Stimulated activated CD4-positive, alpha-beta T cell treated with anti-CD3 and anti-CD28 coated beads, Interleukin-12 subunit alpha, Interleukin-12 subunit beta, amount 100 ng/mL, for 4 hours (primary cell): ENCODE measurements at places on chromosomes 6 and 20.

DNA sequence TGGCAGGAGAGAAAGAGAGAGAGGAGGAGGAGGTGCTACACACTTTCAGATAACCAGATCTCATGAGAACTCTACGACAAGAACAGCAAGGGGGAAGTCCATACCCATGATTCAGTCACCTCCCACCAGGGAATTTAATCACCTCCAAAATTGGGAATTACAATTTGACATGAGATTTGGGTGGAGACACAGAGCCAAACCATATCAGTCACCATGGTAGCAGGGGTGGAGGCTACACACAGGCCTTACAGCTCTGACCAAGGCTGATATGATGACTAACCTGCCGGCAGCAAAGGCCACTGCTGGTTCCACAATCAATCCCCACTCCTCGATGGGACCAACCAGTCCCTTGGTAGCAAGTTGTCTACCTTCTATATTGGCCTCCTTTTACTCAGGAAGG lies 13.6 kb upstream of the RBM24 start:
- DNase-seq = no peak

- DNase-seq = no peak
These were observed 14.7 kb upstream of the ALDH8A1 start for GRCh38 chr6:134964451-134965203.

DNA sequence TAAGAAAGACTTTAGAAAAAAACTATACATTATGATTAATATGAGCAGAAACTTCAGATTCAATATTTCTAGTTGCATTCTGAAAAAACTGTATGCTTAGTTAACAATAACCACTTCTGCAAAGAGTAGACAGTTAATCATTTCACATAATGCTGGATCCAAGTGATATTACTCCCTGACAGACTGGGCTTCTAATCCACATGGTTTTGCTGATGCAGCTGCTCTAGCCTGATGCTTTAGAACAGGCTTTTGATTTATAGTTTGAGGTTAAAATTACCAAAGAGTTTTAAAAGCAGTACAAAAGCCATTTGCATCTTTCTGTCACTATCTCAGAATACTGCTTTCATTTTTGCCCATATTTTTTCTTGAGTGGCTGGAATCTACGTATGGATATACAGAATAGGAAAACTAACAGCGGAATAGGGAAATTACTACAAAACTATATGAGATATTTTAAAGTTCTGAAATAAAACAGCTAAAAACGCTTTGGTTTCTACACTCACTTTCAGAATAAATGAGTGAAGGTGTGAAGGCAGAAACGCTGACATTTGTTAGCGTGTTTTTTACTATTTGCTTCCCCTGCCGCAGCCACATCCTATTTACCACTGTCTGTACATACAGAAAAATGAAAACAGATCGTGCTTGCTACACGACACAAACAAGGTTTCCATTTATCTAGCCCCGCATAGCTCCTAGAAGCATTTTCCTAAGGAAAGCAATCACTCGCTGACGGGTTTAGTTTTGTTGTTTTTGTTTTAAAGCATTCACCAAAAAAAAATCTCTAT lies 61.7 kb downstream of the METTL24 start:
- DNase-seq = no peak

DNA sequence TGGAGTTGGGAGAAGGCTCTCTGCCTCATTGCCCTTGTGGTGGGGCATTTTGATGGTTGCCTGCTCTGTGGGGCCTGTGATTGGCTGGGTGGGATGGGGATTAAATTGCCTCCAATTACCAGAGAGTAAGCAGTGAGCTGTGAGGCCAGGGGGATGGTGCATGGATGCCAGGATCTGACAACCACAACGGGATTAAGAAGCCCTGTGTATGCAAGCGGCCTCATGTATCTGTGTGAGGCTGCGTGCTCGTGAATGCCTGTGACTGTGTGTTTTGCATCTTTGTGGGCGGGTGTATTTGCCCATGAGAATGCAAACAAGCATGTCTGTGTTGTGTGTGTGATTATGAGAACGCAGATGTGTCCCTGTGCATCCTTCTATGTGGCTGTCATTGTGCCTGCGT lies 46.1 kb downstream of the CD40 start:
- no peak for DNase-seq

GRCh38 chr6:13417431-13417830 lies 70.0 kb downstream of the GFOD1 start:
- DNase-seq = no peak

DNA sequence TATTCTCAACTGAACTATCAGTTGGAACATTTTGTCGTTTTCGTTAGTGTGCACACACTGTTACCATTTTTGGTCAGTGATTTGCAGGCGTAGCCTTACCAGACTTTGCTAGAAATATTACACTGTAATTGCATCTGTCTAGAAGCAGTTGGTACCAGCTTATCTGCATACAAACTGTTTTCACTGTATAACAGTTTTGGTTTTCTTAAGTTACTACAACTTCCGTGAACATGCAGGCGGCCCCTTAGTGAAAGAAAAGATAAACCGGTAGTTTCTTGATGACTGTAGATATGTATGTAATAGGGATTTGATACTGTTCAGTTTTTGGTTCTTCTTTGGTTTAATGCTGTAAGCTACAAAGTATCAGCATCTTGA lies 1.3 kb downstream of the DSTN start:
- no peak for DNase-seq

- no peak for DNase-seq
These were observed 19.0 kb downstream of the MCM8 start for GRCh38 chr20:5969348-5969935.

GRCh38 chr20:61806995-61807394 lies 258.7 kb downstream of the TAF4 start:
- DNase-seq = no peak

GRCh38 chr6:73675466-73676098 lies 20.4 kb upstream of the CD109 start:
- peak; percentile 66 for DNase-seq

DNA sequence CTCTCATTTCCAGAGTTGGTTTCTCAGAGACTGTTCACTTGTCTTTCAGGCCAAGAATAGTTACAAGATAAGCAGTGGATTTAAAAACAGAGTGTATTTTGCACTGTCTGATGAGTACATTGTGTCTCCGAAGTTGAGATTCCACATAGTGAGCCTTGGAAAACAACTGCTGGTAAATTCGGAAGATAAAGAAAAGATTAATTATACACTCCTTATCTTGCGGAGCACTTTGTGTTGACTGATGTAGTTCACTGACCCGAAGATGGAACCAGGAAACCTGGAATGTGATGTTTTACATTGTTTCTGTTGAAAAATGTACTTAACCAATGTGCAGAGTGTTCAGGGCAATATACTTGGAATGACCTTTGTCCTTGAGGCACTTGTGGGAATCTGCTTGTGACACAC lies 51.0 kb downstream of the ANKS1A start:
- DNase-seq = no peak

DNA sequence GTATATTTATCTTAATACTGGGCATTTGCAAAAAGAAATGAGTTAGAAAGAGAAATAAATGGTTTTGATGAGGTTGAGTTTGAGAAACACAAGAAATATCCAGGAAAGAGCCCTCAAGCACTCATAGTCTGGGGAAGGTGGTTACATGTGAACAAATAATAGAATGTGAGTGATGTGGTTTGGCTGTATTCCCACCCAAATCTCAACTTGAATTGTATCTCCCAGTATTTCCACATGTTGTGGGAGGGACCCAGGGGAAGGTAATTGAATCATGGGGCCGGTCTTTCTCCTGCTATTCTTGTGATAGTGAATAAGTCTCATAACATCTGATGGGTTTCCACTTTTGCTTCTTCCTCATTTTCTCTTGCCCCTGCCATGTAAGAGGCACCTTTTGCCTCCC lies 334.1 kb downstream of the COL12A1 start:
- DNase-seq = no peak

DNA sequence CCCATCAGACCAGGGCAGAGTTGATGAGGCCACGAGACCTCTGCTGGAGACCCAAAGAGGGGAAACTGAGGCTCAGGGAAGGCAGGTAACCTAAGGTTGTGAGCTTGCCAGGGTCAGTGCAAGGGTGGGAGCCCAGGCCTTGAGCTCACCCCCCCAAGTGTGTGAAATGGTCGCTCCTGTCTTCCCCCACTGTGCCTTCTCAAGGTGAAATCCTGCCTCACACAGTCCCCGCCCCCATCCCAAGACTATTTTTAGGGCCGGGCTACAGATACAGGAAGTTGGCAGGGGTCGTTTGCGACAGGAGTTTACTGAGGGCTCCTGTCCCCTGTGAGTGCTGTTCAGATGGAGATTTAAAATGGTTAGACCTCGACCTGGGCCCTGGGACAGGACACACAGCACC lies 18.7 kb upstream of the GATA5 start:
- DNase-seq = no peak

DNA sequence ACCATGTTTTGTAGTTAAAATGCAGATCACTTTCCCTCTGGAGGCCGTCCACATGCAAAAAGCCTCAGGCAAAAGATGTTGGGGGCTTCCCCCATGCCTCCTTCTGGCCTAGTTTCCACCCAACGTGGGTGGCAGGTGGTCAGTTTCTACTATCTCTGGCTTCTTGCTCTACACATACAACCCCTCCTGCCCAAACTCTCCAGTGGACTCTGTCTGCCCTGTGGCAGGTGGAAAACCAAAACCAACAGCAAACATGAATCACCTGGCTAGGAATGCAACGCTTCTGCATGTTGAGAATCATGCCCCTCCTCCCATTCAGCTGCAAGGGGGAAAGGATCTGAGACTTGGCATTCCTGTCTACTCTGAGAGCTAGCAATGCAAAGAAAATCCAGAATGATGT lies 94.8 kb downstream of the MBOAT1 start:
- no peak for DNase-seq

DNA sequence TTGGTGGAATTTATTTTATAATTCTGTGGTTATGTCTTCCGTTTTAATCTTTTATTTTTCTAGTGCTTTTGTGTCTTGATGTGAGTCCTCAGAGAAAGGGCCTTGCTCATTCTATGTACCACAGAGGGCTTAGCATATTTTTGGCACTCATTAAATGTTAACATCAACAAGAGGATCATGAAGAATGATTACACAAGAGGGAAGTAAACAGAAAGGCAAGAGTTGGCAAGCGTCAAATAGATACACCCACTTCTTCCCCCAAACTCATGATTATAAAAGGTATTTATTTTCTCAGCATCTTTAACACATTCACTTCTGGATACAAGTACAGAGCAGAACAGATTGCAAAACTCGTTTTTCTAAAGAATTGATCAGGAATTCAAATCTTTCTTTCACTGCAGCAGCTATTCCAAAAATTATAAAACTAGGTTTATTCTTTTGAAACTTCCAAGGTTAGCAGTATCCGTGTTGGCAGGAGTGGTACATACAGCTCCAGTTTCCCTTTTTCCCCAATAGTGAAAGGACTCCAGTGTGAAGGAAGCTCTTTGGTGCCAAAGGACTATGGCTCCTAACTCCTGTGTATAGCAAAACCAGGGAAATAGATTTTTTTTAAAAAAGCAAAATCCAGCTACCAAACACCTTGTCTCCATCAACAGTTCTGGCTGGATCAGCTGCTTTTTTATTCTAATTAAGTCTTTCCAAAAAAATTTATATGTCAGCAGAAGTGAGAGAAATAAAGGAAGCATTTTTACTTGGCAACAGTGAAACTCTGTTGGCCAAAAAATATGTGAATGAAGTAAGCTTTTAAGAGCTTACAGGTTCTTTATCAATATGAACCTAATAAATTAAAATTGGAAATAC lies 221.9 kb downstream of the ADGRG6 start:
- DNase-seq = no peak

DNA sequence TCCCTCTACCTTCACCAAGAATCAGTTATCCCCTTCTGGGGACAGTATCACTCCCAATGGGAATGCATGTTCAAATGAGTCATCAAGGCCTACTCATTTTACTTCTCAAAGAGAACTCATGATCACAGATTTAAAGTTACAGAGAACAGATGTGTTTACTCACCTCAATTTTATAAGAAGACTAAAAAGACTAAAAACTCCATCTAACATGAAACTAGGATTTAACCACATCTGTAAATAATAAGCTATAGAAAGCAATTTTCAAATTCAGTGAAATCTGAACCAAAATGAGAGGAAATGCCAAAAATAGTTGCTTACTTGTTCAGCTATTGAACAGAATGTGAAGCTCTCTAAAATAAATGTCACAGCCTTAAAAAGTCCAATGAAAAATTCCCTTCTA lies 300.1 kb upstream of the KCNQ5 start:
- no peak for DNase-seq

- DNase-seq = no peak
These were observed 32.3 kb upstream of the SLC23A2 start for GRCh38 chr20:5033566-5033965.

GRCh38 chr20:5540091-5540490 lies 210.1 kb upstream of the SHLD1 start:
- DNase-seq = no peak

GRCh38 chr6:15882915-15883314 lies 220.1 kb upstream of the DTNBP1 start:
- DNase-seq = no peak

DNA sequence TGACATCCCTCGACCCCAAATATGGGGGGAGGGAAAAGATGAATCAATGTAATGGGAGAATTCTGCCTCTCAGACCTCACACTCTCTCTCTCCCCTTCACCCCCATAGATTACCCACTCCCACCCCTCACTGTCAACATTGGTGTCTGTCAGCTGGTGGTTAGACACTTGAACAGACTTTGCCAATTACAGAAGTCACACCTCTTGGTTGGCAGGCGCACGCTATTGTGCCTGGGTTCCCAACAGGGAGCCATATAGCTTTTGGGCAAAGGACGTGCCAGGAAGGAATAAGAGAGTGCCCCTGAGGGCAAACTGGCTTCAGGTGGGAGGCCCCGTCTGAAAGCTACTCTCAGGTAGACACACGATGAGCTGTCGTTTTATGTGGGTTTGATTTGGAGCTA lies 54.1 kb upstream of the FYN start:
- no peak for DNase-seq

DNA sequence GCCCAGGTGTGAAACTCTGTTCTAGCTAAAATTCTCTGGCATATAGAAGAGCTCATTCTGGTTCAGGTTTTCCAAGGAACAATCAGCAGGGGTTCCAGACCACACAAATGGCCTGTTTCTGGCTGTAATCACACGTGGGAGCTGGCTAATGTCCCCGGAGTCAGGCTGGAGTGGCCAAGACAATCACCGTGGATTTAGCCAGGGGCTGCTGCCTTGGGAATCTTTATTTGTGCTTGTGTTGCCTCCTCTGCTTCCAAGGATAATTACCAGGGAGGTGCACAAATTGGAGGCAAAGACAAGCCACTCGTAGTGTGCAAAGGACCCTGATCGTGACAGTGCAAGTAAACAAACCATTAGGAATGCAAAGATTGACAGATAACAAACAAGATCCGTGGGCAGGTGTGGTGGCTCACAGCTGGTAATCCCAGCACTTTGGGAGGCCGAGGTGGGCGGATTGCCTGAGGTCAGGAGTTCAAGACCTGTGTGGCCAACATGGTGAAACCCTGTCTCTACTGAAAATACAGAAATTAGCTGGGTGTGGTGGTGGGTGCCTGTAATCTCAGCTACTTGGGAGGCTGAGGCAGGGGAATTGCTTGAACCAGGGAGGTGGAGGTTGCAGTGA lies 77.3 kb downstream of the KCNB1 start:
- DNase-seq = no peak

- DNase-seq = no peak
These were observed 14.7 kb upstream of the TNFAIP3 start for GRCh38 chr6:137852346-137852745.

- no peak for DNase-seq
These were observed 46.7 kb downstream of the TBC1D7 start for GRCh38 chr6:13281686-13282085.

- no peak for DNase-seq
These were observed 262.0 kb upstream of the JAG1 start for GRCh38 chr20:10935658-10936402.
